MCF 10A (cell line): ENCODE measurements at places on chromosomes 11 and 22. TPM values are rescaled to one million over a fixed set of nuclear protein-coding genes. Genes with fewer than 3 reads are reported as not detected.

Gene SCGB1A1
- not detected in 2 replicates for total RNA-seq

Gene OR2D2
- 0.37 and 0.56 TPM in 2 replicates for total RNA-seq

GRCh38 chr11:120182372-120182771 is 28.5 kb upstream of the OAF start:
- DNase-seq: no peak

- no peak for DNase-seq
Observed at GRCh38 chr11:32100495-32100894, 9.6 kb downstream of the RCN1 start.

- peak; percentile 72 for DNase-seq
Observed at GRCh38 chr11:65225279-65226102, 36.3 kb upstream of the POLA2 start.

DNA sequence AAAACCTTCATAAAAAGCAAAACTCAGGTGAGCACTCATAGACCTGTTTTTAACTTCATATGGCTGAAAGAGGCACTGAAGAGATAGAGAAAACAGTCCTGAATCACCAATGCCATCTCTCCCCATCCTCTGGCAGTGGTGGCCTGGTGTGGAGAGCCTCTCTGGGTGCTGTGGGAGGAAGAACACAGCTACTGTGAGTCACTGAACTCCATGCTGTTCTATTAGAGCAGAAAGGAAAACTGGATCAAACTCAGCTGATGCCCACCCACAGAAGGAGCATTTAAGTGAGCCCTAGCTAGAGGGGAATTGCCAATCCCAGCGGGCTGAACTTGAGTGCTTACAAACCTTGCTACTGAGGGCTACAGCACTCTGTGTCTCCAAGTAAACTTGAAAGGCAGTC is 115.3 kb upstream of the SESN3 start:
- DNase-seq: no peak

- no peak for DNase-seq
Observed at GRCh38 chr11:94590352-94591041, 23.3 kb downstream of the PIWIL4 start.

DNA sequence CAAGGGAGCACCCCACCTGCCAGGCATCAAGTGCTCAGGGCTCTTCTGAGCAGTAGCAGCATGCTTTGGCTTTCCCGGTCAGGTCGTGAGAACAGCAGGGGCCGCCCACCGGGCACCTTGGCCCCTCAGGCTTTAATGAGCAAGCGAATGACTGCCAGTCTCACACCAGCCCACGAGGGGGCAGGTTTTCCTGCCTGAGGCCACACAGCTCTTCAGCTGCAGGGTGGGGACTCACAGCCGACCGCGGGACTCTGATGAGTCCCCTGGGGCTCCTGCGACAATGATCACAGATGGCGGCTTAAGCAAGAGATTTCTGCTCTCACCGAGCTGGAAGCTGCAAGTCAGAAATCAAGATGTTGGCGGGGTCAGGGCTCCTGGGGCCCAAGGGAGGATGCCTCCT is 14.3 kb upstream of the FGF19 start:
- no peak for DNase-seq

DNA sequence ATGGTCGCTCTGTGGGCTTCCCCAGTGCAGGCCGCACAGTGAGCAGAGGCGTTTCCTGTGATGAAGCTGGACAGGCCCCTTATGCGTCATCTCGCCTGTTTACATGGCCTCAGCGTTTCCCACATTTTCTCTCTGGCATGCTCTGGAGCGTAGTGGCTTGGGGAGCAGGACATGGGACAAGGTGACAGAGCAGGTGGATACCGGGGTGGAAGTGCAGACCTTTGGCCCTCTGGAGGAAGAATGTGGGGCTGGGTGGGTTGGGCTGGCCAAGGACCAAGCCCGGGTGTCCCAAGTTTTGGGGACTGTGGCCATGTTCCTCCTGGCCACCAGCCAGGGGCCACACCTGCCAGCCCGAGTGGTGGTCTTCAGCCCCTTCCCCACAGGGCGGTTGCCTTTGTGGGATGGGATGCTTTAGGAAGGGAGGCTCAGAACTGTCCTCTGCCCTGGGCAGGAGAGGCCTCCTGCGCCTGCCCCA is 446.6 kb downstream of the TBC1D22A start:
- DNase-seq: no peak
